Naive thymus-derived CD8-positive, alpha-beta T cell (primary cell): ENCODE measurements at places on chromosomes 2 and 18. TPM values are rescaled to one million over a fixed set of nuclear protein-coding genes. Genes with fewer than 3 reads are reported as not detected.

- no peaks in the 10 kb centered on the region for H3K36me3 ChIP-seq
- peaks cover 10% of the 10 kb centered on the region for H3K27me3 ChIP-seq
- no peak for DNase-seq
- H3K27ac ChIP-seq: no peak overlapping the region
These were observed 17.3 kb upstream of the B3GNT7 start for GRCh38 chr2:231378026-231378722.

GRCh38 chr18:24930971-24931370 lies 421.0 kb downstream of the ZNF521 start:
- H3K27me3 ChIP-seq: peaks cover 7% of the 10 kb centered on the region
- no peak overlapping the region for H3K4me3 ChIP-seq
- peaks cover 6% of the 10 kb centered on the region for H3K4me1 ChIP-seq
- DNase-seq: no peak
- H3K36me3 ChIP-seq: no peaks in the 10 kb centered on the region
- no peak overlapping the region for H3K27ac ChIP-seq

The STEAP3 gene
- total RNA-seq: not detected

DNA sequence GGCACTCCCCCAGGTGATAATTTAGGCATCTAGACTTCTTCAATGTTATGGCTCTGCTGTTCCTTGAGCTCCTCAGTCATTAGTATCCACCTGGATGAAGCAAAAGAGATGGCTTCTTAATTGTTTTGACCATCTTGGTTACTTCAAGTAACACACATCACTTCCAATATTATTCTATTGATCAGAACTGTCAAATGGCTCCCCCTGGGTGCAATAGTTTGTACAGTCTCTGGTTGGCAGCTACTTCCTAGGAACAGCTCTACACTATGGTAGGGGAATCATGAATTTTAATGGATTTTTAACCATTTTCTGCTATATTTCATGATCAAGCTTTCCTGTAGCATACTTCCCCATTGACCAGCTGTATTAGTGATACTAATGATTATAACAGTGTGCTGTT lies 157.0 kb downstream of the NYAP2 start:
- peaks cover 1% of the 10 kb centered on the region for H3K4me1 ChIP-seq
- no peaks in the 10 kb centered on the region for H3K36me3 ChIP-seq
- no peak overlapping the region for H3K27ac ChIP-seq
- no peak for DNase-seq
- no peak overlapping the region for H3K4me3 ChIP-seq
- H3K27me3 ChIP-seq: peaks cover 16% of the 10 kb centered on the region

GRCh38 chr18:42893977-42894376 lies 221.5 kb downstream of the RIT2 start:
- H3K27ac ChIP-seq: no peak overlapping the region
- H3K36me3 ChIP-seq: no peaks in the 10 kb centered on the region
- H3K4me1 ChIP-seq: no peaks in the 10 kb centered on the region
- H3K4me3 ChIP-seq: no peak overlapping the region
- no peaks in the 10 kb centered on the region for H3K27me3 ChIP-seq

GRCh38 chr2:150621526-150622213 lies 134.2 kb upstream of the RND3 start:
- H3K4me3 ChIP-seq: no peak overlapping the region
- no peak for DNase-seq
- no peak overlapping the region for H3K27ac ChIP-seq
- H3K27me3 ChIP-seq: peaks cover 10% of the 10 kb centered on the region
